ENCODE measurements at places on chromosomes 1 and 21. TPM values are rescaled to one million over a fixed set of nuclear protein-coding genes. Genes with fewer than 3 reads are reported as not detected.

DNA sequence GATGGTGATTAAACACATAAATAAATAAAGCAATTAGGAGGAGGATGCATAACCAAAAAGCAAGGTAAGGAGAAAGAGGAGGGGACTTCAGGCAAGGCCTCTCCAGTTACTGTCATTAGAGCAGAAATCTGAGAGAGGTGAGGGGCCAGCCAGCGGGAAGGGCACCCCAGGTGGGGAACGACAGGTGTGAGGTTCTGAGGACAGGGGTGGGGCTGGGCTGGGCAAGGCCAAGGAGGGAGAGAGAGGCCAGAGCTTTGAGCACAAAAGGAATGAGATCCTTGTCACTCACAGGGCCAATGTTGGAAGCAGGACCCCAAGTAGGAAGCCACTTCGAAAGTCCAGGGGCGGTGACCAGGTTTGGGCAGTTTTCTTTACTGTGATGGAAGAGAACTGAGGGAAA is 182.2 kb upstream of the RAB4A start:
- no peak for DNase-seq

DNA sequence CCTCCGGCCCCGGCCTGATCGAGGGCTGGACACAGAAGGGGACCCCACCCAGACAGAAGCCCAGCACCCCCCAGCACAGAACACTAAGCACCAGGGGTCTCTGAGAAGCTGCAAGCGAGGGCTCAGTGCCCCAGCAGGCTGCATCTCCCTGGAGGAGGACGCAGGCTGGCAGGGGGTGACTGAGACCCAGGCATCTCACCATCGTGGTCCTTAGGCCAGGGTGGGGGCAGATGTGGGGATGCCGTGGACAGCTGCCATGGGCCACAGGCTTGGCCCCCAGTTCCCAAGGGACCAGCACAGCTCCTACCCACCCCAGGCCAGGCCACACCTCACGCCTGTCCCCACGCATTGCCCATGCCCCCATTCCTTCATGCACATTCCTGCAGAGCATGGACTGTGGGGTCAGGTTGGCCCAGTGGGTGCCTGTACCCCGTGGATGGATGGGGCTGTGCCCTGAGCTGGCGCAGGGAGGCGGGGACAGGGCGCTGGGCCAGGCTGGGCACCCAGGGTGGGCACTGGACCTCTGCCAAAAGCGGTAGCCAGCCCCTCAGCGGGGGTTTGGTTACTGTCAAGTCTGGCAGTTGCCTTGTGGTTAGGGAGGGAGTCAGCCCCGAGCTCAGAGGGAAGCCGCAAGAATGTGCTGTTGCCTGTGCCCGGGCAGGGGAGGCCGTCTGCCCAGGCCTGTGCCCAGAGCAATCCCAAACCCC is 61.5 kb downstream of the ARHGEF16 start:
- DNase-seq: no peak

GRCh38 chr1:115491298-115492018 is 150.3 kb upstream of the VANGL1 start:
- no peak for DNase-seq

DNA sequence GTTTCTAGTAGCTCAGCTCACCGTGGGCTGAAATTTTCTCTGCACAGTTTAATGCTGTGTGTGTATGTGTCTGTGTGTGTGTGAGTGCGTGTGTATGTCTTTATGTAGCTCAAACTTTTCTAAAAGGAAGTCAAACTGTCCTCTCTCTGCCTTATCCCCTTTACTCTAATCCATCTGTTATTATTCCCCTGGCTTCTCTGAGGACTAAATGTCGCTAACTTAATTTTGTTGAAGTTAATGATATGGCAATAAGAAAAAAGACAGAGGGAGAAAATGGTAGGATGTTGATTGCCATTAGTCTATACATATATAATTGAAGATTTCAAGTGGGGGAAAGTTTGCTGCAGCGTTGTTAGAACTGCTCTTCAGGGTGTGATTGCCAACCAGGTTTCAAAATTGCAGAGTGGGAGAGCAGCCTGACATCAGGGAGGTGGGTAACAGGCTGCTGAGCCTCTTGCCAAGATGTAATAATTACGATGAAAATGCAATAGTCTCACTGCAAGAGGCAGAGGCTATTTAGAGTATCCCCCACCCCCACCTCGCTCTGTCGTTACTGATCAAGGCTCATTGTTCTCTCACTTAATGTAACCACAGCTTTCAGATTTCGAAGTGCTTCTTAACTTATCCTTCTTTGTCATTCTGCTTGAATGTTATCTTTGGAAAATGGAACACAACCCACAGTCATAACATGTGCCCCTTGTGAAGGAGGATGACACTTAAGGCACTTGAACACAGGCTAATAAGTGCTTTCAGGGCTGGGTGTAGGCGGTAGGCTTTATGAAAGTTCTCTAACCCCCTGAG is 559.0 kb upstream of the PLXNA2 start:
- DNase-seq: no peak

Gene TESK2
- polyA plus RNA-seq: 1.6 TPM

Gene RHD
- not detected for polyA plus RNA-seq
